ENCODE measurements at places on chromosomes 13 and 19. TPM values are rescaled to one million over a fixed set of nuclear protein-coding genes. Genes with fewer than 3 reads are reported as not detected.

GRCh38 chr13:57212989-57213388, 46.0 kb downstream of the PRR20E start:
- no peak for ATAC-seq

GRCh38 chr13:46953331-46953730, 56.5 kb upstream of the HTR2A start:
- no peak for ATAC-seq

GRCh38 chr13:19345158-19345557, 163.5 kb upstream of the TUBA3C start:
- peak; percentile 17 for ATAC-seq

GRCh38 chr13:85798556-85798955, 663 bp downstream of the SLITRK6 start:
- no peak for ATAC-seq

DNA sequence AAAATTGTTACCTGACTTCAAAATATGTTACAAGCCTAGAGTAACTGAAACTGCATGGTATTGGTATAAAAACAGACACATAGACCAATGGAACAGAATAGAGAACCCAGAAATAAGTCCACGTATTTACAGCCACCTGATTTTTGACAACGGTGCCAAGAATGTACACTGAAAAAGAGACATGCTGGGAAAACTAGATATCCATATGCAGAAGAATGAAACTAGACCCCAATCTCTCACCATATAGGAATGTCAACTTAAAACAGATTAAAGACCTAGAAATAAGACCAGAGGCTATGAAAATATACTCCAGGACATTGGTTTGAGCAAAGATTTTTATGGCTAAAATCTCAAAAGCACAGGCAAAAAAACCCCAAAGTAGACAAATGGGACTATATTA, 76.5 kb downstream of the LATS2 start:
- ATAC-seq, result no peak

- ATAC-seq, result no peak
Observed at GRCh38 chr19:45713141-45713540, 17.6 kb downstream of the FBXO46 start.

- ATAC-seq, result no peak
Observed at GRCh38 chr13:53012707-53013106, 15.9 kb upstream of the OLFM4 start.

DNA sequence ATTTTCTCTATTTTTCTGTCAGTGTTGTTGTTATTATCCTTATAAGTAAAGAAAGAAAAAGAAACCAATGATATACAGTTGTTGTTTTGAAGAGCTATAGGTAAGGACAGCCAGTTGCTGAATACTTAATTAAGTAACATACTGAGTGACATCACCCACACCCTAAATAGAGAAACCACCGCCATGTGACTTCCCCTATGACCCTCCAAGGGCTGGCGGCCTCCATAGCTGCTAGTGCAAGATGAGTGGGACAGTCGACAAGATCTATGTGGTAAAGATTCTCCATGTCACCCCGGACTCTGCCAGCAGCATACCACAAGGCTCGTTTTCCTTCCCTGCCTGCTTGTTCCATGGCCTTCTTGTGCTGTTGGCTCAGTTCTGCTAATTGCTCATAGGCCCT, 221.1 kb downstream of the DNAJC15 start:
- no peak for ATAC-seq

The ARID3A gene
- total RNA-seq, result 6.9 TPM

DNA sequence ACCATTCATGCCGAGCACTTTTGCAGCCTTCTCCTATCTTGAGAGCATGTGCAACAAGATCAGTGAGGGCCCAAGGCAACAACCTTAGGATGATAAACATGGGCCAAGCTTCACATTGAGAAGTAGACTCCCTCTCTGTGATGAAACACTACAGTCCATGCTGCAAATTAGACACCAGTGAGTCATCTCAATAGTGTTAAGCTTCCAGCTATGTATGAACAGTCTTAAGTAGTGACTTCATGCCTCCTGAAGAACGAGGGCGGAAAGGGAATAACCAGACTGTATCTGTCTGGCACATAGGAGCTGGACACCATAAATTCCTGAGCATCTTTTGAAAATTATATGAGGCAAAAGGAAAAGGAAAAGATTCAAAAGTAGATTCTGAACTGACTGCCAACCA, 309.9 kb upstream of the SLITRK1 start:
- ATAC-seq, result peak; percentile 82

The MYBPC2 gene
- 0.08 TPM for total RNA-seq

DNA sequence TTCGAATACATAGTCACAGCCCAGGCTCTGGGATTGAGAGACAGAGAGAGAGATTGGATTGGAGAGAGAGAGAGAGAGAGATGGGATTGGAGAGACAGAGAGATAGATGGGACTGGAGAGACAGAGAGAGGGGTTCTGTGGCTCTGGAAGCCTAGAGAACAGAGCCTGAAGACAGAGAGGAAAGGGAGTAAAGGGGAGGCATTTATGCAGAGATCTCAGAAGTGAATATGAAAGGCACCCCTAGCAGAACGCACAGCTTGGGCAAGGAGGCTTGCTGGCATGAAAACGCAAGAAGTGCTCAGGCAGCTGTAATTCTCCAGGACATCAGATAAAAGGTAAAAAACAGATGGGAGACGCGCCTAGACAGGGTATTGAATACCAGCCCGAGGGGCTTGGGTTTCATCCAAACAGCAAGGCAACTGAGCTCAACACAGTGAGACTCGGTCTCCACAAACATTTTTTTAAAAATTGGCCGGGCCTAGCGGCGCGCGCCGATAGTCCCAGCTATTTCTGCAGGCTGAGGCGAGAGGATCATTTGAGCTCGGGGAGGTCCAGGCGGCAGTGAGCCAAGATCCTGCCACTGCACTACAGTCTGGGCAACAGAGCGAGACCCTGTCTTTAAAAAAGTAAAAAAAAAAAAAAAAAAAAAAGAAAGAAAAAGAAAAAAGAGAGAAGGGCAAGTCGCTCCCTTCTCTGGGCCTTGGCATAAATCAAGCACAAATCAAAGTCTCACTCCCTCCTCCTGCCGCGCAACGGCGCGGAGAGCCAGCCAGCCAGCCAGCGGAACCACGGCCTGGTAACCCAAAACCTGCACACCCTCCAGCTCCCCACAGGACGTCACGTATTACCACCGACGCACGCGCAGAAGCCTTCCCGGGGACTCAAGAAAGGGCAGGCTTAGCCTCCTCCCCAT, 774 bp upstream of the PPP2R1A start:
- peak; percentile 2 for ATAC-seq

GRCh38 chr13:70613295-70613694, 505.0 kb upstream of the KLHL1 start:
- no peak for ATAC-seq

DNA sequence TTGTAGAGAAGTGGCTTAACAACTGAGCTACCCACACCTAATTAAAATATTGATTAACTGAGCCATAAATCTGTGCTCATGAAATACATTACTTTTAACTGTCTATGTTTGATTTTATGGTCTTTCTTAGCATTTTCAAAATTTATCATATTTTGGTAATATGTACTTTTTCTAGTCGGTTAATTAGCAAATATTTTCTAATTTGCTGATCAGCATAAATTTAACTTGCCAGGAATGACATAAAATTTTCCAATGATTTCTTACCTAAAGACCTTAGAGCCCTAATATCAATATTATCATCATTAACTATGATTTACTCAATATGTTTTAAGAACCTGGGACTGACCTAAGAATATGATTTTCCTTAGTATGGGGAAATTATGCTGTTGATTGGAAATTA, 19.9 kb upstream of the COG6 start:
- no peak for ATAC-seq

DNA sequence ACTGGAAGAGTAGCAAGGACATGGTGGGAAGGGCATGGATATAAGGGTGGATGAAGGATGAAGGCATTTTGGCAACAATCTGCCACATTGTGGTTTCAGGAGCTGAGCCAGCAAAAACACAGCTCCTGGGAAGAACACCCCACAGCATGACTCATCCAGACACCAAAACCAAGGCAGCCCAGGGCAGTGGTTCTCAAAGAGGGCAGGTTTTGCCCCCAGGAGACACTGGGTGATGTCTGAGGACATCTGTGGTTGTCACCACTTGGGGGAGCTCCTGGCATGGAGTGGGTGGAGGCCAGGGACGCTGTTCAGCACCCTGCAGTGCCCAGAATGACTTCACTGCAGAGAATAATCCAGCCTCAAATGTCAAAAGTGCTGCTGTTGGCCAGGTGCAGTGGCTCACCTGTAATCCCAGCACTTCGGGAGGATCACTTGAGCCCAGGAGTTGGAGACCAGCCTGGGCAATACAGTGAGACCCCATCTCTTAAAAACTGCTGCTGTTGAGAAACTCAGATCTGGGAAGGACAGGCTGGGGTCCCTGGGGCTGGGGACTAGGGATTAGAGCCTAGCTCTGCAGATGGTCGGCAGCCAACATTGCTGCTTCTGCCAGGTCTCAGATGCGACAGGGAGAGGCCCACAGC, 16.1 kb downstream of the ZFR2 start:
- peak; percentile 56 for ATAC-seq

GRCh38 chr13:32047088-32047487, 15.5 kb downstream of the FRY start:
- no peak for ATAC-seq

The ZNF709 gene
- 0.52 TPM for total RNA-seq

- ATAC-seq, result no peak
Observed at GRCh38 chr19:39916851-39917396, 17.5 kb downstream of the FCGBP start.

DNA sequence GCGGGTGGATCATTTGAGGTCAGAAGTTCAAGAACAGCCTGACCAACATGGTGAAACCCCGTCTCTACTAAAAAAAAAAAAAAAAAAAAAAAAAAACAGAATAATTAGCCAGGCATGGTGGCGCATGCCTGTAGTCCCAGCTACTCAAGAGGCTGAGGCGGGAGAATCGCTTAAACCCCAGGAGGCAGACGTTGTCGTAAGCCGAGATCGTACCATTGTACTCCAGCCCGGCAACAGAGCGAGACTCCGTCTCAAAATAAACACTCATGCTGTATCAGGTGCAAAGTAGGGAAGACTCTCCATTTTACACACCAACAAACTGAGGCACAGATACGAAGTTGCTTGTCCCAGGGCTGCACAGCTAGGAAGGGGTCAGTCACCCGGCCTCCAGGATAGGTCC, 15.6 kb downstream of the TLE6 start:
- ATAC-seq, result no peak

- no peak for ATAC-seq
Observed at GRCh38 chr19:19214892-19215291, 3.1 kb downstream of the NCAN start.

DNA sequence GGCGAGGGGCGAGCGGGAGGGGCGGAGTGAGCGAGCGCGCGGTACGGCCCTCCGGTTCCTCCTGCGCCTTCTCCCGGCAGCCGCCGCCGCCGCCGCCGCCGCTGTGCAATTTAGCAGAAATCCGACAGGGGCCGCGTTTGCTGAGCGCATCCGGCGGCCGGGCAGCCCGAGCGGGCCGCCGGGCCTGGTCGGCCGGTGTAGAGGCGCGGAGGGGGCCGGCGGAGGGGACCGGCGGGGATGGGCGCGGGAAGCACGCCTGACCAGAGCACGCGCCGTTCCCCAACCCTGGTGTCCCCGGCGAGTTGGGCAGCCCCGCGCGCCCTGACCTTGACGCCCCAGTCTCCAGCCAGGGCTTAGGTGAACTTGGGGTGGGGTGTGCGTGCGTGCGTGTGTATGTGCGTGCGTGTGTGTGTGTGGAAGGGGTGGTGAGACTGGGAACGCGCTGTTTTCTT, 144.5 kb upstream of the ZNF536 start:
- peak; percentile 61 for ATAC-seq

- peak; percentile 94 for ATAC-seq
Observed at GRCh38 chr13:46126552-46127357, 21.9 kb upstream of the CPB2 start.

DNA sequence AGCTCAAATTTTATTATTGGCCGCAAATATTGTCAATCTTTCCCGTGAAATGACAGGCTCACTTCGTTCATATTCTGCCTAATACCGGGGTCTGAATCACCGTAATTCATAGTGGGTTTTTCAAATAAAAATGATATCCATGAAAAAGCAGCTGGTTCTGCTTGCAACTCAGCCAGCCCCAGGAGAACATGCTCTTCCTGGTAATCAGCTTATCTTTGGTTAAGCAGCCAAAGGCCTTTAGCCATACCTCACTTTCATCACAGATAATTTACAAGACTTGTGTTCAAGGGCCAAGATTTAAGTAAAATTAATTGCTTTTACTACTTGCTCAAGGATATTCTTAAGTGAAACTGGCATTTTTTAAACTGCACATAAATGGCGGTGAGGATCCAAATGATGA, 22.5 kb downstream of the RNASEH2B start:
- no peak for ATAC-seq

The COL5A3 gene
- 5.6 TPM for total RNA-seq

The TRAPPC2B gene
- total RNA-seq, result 8.4 TPM

DNA sequence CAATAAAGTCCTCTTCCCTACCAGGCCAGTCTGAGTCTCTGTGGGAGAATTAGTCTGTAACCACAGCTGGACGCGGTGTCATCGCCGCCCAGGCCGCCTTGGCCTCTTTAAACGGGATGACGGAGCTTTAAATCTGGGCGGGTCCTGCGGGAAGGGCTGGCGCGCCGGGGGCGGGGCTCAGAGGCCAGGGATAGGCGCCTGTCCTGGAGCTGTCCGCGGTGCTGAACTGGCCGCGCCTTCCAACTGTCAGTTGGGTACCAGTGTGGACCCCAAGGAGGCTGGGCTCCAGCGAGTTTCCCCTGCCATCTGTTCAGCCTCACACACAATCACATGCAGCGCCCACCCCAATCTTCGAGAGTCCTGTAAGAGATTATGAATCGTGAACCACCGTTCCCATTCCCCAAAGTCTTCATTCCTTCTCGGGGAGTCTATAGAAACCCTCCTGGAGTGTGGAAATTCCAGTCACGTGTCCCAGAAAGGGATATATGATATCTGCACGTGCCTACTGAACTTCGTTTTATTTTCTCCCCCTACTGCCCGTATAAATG, 11.5 kb downstream of the APLP1 start:
- ATAC-seq, result peak; percentile 89

DNA sequence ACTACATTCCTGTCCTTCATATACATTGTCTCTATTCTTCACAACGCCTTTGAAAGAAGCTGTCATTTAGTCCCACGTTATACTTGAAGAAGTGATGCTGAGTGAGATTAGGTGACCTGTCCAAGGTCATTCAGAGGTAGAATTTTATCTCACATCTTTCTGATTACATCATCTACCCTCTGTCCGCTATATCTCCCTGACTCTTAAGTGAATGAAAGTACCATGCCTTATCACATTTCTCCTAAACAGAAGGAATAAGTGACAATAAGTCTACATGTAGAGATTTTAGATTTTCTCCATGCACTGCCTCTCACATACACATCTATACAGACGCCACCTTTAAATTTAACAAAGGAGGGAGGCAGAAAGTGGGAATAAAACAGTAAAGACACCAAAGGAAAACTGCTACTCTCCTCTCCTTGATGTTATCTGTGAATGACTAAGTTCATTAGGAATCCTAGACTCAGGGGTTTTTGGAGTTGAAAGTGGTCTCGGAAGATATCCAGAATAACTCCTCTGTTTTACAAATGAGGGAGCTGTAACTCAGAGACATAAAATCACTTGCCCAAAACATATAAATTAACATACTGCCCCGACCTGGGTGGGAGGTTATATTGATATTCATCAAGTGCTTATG, 4.9 kb upstream of the CLDN10 start:
- no peak for ATAC-seq

The SRRM5 gene
- total RNA-seq, result 0.12 TPM

The ERICH4 gene
- total RNA-seq, result not detected

The MAMSTR gene
- 0.56 TPM for total RNA-seq
